ENCODE measurements at places on chromosomes 6 and 20.

DNA sequence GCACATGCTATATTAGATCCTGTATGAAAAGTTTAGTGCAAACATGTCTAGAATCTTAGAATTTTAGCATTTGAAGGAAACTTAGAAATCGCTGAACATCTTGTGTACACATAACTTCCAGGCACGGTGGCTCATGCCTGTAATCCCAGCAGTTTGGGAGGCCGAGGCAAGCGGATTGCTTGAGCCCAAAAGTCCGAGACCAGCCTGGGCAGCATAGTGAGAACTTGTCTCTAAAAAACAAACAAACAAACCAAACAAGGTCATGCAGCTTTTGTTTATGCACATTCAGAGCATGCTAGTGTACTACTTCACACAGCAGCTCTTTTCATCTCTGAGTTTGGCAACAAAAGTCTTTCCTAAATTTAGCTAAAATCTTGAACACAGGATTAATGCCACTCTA is 32.2 kb downstream of the CLVS2 start:
- no peak for DNase-seq

DNA sequence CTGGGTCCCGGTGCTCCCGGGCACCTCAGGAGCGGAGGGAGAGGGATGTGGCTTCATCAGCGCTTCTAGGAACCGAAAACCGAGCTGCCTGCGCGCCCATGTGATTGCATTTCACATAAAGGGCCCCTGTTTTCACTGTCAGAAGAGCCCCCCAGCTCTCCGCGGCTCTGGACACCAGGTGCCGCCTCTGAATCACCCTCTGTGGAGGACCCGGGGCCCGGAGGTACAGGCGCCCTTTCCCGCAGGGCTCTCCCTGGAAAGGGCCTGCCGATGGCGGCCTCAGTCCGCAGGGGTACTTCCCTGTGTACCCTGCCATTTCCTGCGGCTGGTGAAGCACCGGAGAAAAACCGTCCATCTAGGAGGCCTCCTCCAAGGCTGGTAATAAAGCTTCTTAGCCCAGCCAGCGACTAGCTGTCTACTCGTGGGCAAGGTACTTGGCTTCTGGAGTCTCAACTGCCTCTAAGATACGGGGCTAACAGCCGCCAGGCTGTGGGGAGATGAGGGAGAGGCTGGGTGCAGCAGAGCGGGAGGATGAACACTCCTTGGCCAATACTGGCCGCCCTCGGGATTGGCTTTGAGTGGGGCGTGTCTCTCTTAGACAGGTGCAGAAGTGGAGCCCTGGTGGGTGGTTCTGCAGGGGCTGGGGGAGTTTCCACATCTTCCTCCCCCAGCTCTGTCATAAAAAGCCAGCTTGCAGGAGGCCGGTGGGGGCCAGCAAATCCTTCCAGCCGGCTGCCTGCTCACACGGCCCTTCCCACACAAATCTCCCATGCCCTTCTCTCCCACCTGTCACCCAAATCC is 1.6 kb downstream of the PPP1R16B start:
- no peak for DNase-seq

GRCh38 chr20:433300-433975 is 25.3 kb downstream of the RBCK1 start:
- no peak for DNase-seq

DNA sequence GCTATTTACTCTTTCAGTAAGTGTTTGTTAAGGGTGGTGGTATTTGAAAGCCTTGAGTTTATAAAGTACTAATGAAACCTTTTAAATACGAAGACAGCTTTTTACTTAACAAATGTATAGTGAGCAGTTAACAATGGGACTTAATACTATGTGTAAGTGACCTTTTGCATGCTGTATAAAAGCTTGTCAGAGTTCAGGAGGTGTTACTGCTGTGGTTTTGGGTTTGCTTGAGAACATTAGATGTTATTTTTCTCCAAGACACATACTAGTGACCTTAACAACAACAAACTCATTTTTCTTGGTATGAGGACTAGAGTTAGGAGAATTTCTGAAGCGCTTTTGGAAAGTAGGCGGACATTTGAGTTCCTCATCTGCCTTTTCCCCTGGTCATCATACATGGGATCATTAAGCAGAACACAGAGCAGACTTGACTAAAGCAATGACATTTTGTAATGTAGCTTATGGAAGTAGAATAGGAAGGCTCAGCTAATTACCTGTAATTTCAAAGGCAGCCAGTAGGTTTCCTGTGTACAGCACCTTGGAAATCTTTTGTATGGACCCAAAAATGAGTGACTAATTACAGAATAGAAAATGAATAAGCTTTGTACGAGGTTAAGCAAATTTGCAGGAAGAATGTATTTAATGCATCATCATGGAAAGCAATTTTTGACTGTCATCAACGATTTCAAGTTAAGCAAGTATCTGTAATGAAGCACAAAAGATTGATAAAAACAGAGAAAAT is 14.1 kb downstream of the CDYL start:
- DNase-seq, result no peak

- DNase-seq, result no peak
These were observed 13.9 kb upstream of the ABHD16B start for GRCh38 chr20:63847237-63848002.

- DNase-seq, result no peak
These were observed 92.5 kb downstream of the CD83 start for GRCh38 chr6:14210077-14210476.

- DNase-seq, result no peak
These were observed 1.2 kb downstream of the REM1 start for GRCh38 chr20:31476294-31476585.

DNA sequence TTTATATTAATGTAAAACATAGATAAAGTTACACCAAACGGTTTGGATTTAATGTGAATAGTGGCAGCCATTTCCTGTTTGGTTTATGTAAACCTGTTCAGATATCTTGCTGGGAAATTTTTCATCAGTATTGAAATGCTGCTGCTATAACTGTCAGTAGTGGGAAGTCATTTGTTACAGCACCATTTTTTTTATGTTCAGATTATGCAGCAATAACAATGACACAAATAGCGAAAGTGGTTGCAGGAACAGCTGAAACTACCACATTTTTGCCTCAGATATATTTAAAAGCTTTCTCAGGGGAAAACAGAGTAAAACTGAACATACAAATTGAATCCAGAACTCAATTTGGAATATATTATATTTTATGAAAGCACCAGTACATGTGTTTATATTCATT is 128.8 kb upstream of the SIM1 start:
- DNase-seq, result peak; percentile 46

DNA sequence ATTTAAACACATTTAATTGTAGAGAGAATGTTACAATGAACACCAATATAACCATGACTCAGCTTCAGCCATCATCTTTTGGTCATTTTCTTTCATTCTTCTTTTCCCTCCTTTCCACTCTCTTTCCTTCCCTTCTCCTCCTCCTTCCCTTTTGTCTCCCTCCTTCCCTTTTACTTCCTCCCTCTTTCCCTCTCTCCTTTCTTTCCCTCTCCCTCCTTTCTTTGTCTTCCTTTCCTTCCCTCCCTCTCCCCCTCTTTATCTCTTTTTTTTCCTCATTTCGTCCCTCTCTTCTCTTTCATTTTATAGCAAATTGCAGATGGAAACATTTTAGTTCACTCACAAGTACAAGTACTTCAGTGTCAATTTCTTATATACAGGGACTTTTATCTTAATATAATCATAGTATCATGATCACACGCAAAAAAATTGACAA is 1.8 kb downstream of the ZKSCAN3 start:
- DNase-seq, result no peak

DNA sequence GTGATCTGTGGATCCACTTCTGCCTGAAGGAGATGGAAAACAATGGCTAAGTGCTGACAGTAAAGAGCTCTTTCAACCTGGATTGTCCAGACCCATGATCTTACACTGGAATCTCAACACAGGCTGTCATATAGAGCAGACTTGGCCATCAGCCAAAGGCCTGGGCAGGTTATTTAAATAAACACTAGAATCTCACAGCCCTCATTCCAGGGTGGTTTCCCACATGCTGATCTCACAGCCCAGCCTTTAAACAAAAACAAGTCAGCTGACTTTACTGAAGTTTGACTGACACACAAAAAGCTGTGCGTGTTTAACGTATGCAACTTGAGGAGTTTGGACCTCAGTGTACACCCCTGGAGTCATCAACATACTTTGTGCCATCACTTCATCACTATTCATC is 28.4 kb downstream of the SYNDIG1 start:
- DNase-seq, result peak; percentile 74

DNA sequence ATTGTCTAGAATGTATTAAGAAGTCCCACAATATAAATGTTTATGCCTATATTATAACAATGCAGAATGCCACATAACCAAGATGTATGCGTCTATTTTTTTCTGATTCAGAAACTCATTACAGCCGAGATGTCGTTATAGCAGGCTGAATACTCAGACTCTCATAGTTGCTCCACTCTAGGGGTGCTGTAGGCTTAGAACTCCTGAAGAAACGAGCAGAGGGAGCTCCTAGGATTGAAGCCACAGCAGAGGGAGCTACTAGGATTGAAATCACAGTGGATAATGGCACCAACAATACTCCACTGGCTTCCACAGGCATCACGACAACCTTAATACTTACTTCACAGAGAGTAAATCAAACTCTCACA is 208.9 kb downstream of the KIF16B start:
- no peak for DNase-seq

GRCh38 chr6:158621694-158622544 is 22.6 kb downstream of the DYNLT1 start:
- DNase-seq, result no peak

GRCh38 chr6:29632789-29633533 is at the start of gene GABBR1:
Gene GABBR1 (minus strand): TSS chr6:29633183. CDS start chr6:29632385, 798 bp downstream.
- peak; percentile 61 for DNase-seq

GRCh38 chr20:23018432-23018831 is 16.7 kb upstream of the SSTR4 start:
- no peak for DNase-seq

DNA sequence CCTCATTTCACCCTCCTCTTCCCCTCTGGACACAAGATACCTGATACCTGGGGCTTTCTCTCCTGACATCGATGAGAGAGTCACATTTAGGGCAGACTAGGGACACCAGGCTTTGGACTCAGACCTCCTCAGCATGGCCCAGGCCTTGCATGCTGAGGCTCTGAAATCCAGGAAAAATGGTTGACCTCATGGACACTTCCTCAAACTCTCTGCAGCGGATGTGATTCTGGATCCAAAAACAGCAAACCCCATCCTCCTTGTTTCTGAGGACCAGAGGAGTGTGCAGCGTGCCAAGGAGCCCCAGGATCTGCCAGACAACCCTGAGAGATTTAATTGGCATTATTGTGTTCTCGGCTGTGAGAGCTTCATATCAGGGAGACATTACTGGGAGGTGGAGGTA is 10.9 kb downstream of the BTN3A1 start:
- no peak for DNase-seq

- DNase-seq, result peak; percentile 63
These were observed at the start of gene SYCP2L for GRCh38 chr6:10886691-10887502. Gene SYCP2L (plus strand): TSS chr6:10887052. CDS start chr6:10887127, 75 bp downstream.

DNA sequence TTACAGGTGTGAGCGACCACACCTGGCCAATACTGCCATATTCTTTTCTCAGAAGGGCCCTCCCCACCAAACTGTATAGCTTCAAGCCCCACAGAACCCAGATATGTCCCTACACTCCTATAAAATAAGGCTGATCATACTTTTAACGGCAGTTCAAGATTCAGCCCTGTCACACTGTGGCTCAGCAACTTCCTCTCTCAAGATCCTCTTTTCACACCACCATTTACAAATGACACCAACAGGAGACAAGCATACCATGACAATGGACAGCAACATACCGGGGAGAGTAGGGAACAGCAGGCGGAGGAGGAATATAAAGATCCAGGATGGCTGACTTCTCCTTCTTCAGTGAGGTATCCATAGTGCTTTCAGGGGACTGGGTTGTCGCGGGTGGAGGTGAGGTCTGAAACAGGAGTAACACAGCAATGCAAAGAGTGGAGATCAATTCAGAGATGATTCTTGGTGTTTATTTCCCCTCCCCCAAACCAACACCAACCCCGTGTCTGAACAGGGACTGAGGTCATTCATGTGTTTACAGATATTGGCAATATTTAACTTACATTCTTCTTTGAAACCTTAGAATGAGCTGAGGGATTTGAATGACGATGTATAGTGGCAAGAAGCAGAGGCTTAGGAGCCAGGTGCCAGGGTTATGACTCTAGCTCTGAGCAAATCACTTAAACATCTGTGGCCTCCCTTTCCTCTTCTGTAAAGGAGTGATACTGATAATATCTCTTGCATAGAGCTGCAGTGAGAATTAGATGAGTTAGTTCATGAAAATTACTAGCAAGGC is 57.6 kb upstream of the IPCEF1 start:
- DNase-seq, result no peak

- no peak for DNase-seq
These were observed 1.1 kb upstream of the MAP3K5 start for GRCh38 chr6:136793363-136793762.

GRCh38 chr6:73942592-73943186 is 246.7 kb downstream of the CD109 start:
- no peak for DNase-seq

- DNase-seq, result no peak
These were observed 1.7 kb downstream of the FAM184A start for GRCh38 chr6:119076576-119077390.

DNA sequence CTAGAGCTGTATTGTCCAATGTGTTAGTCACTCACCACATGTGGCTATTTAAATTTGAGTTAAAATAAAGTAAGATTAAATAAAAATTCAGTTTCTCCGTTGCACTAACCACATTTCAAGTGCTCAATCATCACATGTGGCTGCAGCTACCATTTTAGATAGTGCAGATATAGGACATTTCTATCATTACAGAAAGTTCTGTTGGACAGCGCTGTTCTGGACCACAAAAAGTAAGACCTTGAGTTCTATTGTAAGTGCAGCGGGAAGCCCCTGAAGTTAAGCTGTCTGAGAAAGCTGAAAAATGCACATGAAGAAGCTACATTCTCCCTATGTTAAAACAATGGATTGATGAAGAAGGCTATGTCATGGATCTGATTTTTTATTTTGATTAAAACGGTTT is 1.1 kb downstream of the ORC3 start:
- no peak for DNase-seq

- DNase-seq, result no peak
These were observed 531.0 kb downstream of the EPHA7 start for GRCh38 chr6:92888316-92888715.

DNA sequence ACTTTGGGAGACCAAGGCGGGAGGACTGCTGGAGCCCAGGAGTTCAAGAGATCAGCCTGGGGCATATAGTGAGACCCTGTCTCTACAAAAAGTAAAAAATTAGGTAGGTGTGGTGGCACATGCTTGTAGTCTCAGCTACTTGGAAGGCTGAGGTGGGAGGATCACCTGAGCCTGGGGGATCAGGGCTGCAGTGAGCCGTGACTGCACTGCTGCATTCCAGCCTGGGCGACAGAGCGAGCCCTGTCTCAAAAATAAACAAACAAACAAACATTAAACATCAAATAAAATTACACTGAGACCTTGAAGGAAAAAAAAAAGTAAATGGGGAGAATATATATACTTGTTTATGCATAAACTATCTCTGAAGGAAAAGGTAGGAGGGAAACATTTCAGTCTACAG is 387.8 kb downstream of the ZFAND3 start:
- DNase-seq, result no peak
